NCI-H187 treated with DMSO at 0.1 percent for 48 hours (cell line): ENCODE measurements at places on chromosomes 5 and 9.

- DNase-seq, result no peak
These were observed 68.5 kb downstream of the RICTOR start for GRCh38 chr5:39005566-39006232.

DNA sequence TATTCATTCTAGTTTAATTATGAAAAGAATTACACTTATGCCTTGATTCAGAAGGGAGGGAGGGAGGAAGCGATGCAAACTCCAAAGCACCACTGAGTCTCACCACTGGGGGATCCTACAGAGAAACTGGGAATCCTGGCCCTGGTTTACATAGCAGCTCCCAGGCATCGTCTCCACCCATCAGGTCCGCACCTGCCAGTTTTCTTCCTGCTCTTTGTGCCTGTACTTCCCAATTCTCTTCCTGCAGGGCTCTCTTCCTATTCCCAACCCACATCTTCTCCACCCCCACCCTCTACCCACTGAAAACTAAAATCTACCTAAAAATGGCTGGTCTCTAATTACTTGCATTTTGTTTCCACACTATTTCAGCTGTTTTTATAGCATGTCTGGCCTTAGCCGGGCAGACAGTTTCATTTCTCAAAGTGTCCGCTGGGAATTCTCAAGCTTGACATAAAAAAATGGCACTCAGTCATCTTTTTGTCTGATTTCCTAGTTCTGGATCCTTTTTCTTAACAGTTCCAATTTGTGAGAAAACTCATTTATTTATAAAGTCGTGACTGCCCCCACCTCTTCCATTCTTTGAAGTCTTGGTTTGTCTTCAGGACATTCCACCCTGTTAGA is 1.6 kb upstream of the TNIP1 start:
- no peak for DNase-seq

DNA sequence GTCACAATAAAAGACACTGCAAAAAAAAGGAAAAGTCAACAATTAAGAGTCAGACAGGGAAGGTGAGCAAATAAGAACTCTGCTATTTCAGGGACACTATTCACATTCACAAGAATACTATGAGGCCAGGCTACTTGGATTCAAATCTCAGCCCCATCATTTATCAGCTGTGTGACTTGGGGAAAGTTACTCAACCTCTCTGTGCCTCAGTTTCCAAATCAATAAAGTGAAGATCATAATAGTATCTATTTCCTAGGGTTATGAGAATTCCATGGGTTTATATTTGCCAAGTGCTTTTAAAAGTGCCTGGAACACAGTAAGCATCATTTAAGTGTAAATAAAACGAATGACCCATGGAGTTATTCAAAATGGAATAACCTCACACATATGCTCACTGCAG is 56.4 kb downstream of the ALDH7A1 start:
- DNase-seq, result no peak

DNA sequence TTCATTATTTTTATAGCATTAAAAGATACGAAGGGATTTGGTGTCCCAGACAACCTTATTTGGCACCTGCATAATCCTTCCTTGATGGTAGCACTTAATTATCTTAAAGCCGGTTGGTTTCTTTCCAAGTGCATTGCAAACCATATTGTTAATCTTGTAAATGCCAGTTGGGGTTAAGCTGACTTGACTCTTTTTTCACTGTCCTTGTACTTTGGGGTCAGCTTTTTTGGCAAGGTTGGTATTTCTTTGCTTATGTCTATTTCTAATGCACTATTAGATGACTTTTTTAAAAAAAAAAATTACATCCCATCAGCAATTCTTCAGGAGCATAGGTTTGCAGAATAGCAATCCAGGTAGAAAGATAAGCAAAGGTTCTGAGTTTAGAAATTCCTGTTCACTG is 466.8 kb upstream of the TLE4 start:
- DNase-seq, result no peak
